GM23248 (cell line): ENCODE measurements at places on chromosomes 16 and 17. TPM values are rescaled to one million over a fixed set of nuclear protein-coding genes. Genes with fewer than 3 reads are reported as not detected.

DNA sequence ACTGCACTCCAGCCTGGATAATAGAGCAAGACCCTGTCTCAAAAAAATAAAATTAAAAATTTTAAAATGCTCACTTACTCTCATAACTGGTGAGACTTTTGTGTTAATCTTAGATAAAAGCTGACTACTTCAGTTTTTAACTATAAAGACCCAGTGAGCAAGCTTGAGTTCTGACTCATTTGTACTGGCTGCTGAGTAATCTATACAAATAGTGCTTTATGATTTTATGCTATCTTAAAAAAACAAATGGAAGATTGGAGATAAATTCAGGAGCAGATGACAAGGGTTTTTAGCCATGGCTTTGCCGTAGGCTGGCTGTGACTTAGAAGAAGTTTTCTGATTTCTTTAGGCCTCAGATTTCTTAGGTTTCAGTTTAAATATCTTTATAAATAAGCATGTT lies 30.5 kb downstream of the SNTB2 start:
- H3K27me3 ChIP-seq: no peaks in the 10 kb centered on the region
- H3K36me3 ChIP-seq: no peaks in the 10 kb centered on the region
- H3K4me3 ChIP-seq: no peak overlapping the region
- peaks cover 37% of the 10 kb centered on the region for H3K4me1 ChIP-seq
- H3K27ac ChIP-seq: peak overlapping the region; percentile 10; the same call in 1 of the 2 replicates
- peak; percentile 74 for DNase-seq

GRCh38 chr16:60414613-60415012 lies 1621.6 kb downstream of the CDH8 start:
- DNase-seq: no peak
- no peaks in the 10 kb centered on the region for H3K36me3 ChIP-seq
- no peaks in the 10 kb centered on the region for H3K27me3 ChIP-seq
- no peaks in the 10 kb centered on the region for H3K4me1 ChIP-seq

GRCh38 chr16:3038256-3038655 lies 1.5 kb upstream of the BICDL2 start:
- H3K27me3 ChIP-seq: peaks cover 40% of the 10 kb centered on the region
- no peaks in the 10 kb centered on the region for H3K4me1 ChIP-seq

GRCh38 chr17:18224387-18225120 lies 881 bp upstream of the LLGL1 start:
- peak overlapping the region; percentile 55 for H3K4me3 ChIP-seq
- no peak for DNase-seq
- no peak overlapping the region for H3K27ac ChIP-seq
- H3K27me3 ChIP-seq: no peaks in the 10 kb centered on the region
- H3K4me1 ChIP-seq: peaks cover 21% of the 10 kb centered on the region
- no peaks in the 10 kb centered on the region for H3K36me3 ChIP-seq

DNA sequence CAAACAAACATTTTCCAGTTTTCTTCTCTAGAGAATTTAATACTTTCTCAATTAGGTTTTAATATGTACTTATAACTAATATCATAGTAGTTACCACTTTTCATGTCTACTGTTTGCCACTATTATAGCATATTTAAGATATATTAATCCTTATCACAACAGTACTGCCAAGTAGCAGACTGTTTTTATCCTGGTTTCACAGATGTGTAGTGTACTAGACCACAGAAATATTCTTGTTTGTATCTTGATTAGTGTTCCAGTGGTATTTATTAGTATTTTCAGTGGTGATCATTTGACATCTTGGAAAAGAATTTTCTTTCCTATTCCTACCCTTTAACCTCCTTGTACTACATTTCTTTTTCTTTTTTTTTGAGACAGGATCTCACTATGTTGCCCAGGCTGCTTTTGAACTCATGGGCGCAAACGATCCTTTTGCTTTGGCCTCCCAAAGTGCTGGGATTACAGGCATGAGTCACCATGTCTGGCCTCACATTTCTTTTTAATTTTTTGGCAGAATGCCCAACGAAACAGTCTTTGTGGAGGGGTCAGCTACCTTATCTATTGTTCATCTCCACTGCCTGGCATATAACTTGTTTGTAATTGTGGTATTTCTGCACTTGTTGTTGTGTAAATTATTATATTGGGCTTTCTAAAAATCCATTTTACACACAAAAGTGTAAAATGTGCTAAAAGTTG lies 27.2 kb downstream of the MAP2K4 start:
- H3K4me3 ChIP-seq: no peak overlapping the region
- H3K4me1 ChIP-seq: peaks cover 16% of the 10 kb centered on the region
- no peaks in the 10 kb centered on the region for H3K36me3 ChIP-seq
- no peaks in the 10 kb centered on the region for H3K27me3 ChIP-seq
- DNase-seq: no peak
- no peak overlapping the region for H3K27ac ChIP-seq

DNA sequence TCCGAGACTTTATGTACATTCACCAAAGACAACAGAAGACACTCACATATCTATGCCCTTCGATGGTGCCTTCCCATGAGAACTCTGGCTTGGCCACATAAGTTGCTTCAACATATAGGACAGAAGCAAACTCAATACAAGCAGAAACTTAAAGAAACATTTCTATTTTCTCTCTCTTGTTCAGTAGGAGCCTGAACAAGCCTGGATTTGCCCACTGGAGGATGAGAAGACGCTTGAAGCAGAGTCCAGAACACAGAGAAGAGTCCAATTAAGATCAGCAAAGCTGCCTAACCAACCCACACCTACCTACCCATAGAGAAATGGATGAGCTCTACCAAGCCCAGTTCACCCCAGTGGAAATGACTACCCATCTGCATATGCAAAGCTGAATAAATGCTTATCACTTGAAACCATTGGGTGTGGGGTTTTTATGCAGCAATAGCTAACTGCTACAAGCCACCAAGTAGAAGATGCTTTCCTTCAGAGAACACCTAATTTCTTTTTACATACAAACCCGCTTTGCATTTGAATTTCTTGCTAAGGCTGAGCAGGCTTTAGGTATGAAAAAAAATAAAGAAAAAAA lies 337.9 kb upstream of the DYNLRB2 start:
- no peak for DNase-seq
- no peak overlapping the region for H3K27ac ChIP-seq
- no peak overlapping the region for H3K4me3 ChIP-seq
- no peaks in the 10 kb centered on the region for H3K27me3 ChIP-seq

DNA sequence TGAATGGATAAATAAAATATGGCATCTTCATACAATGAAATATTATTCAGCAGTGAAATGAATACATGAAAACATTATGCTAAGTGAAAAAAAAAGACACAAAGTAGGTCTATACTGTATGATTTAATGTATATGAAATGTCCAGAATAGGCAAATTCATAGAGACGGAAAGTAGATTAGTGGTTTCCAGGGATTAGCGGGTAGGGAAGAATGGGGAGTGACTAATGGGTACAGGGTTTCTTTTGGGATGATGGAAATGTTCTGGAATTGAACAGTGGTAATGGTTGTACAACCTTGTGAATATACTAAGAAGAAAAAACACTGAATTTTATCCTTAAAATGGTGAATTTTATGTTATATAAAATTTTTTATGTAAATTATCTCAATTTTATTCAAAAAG lies 8.5 kb upstream of the MYCBPAP start:
- peaks cover 5% of the 10 kb centered on the region; the same call in 1 of the 2 replicates for H3K4me1 ChIP-seq
- no peak overlapping the region for H3K27ac ChIP-seq
- DNase-seq: no peak

GRCh38 chr16:57809276-57810196 lies 7.2 kb upstream of the KIFC3 start:
- no peak overlapping the region; the same call in 1 of the 2 replicates for H3K27ac ChIP-seq
- peak overlapping the region; percentile 11; the same call in 1 of the 2 replicates for H3K4me3 ChIP-seq
- no peak for DNase-seq

- no peaks in the 10 kb centered on the region for H3K36me3 ChIP-seq
- no peak overlapping the region for H3K4me3 ChIP-seq
- no peak for DNase-seq
- no peak overlapping the region for H3K27ac ChIP-seq
Observed at GRCh38 chr16:10162981-10163380, 19.2 kb downstream of the GRIN2A start.

GRCh38 chr17:76479515-76480060 lies 12.2 kb downstream of the AANAT start:
- no peak overlapping the region for H3K27ac ChIP-seq
- H3K36me3 ChIP-seq: no peaks in the 10 kb centered on the region
- H3K27me3 ChIP-seq: no peaks in the 10 kb centered on the region
- DNase-seq: no peak
- H3K4me1 ChIP-seq: no peaks in the 10 kb centered on the region
- H3K4me3 ChIP-seq: no peak overlapping the region

GRCh38 chr17:28910534-28910933 lies 7.7 kb upstream of the DHRS13 start:
- H3K27me3 ChIP-seq: no peaks in the 10 kb centered on the region
- H3K27ac ChIP-seq: no peak overlapping the region
- H3K4me1 ChIP-seq: peaks cover 11% of the 10 kb centered on the region
- H3K36me3 ChIP-seq: peaks cover 55% of the 10 kb centered on the region
- DNase-seq: no peak
- no peak overlapping the region for H3K4me3 ChIP-seq

- peaks cover 17% of the 10 kb centered on the region for H3K4me1 ChIP-seq
- H3K27me3 ChIP-seq: no peaks in the 10 kb centered on the region
Observed at GRCh38 chr16:53131363-53132071, 76.7 kb downstream of the CHD9 start.

- H3K4me1 ChIP-seq: no peaks in the 10 kb centered on the region
- no peak for DNase-seq
- H3K4me3 ChIP-seq: no peak overlapping the region
- no peak overlapping the region for H3K27ac ChIP-seq
- no peaks in the 10 kb centered on the region for H3K27me3 ChIP-seq
Observed at GRCh38 chr17:72771734-72772133, 320.8 kb downstream of the SLC39A11 start.

DNA sequence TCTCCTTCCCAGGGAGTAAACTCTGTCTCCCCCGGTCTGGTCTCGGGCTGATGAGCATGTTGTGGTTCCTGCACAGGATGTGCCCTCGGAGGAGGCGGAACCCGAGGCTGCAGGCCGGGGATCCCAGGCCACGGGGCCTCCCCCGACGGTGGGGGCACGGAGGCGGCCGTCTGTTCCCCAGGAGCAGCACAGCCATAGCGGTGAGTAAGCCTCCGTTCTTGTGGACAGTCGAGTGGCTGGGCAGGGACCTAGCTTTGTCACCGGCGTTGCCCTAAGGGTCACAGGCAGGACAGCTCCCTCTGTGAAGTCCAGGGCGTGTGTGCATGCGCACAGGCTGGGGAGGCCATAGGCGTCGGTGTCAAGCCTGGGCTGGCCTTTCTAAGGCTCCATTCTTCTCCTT lies 3.5 kb downstream of the ZNF213 start:
- H3K4me1 ChIP-seq: peaks cover 7% of the 10 kb centered on the region; the same call in 1 of the 2 replicates
- no peak for DNase-seq
- no peak overlapping the region for H3K4me3 ChIP-seq
- no peaks in the 10 kb centered on the region for H3K27me3 ChIP-seq

DNA sequence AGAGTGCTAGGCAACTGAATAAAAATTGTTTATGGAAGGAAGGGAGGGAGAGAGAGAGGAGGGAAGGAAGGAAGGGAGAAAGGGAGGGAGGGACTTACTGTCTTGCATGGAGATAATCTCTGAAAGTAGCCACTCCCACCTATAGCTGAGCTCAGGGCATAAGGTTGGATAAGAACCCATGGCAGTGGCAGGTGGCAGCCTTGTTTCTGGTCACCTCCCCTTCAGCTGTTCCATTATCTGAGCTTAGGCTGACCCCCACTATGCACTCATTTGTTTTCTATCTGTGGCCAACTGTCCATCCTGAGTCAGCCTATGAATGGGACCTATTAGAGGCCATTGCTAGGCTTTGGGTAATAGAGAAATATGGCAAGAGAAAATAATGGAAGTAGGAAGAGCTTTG lies 25.3 kb upstream of the MTMR4 start:
- H3K4me1 ChIP-seq: peaks cover 9% of the 10 kb centered on the region; the same call in 1 of the 2 replicates
- peaks cover 15% of the 10 kb centered on the region for H3K27me3 ChIP-seq
- no peak for DNase-seq
- H3K4me3 ChIP-seq: no peak overlapping the region

- no peaks in the 10 kb centered on the region for H3K4me1 ChIP-seq
- H3K27me3 ChIP-seq: no peaks in the 10 kb centered on the region
- H3K4me3 ChIP-seq: no peak overlapping the region
- no peak for DNase-seq
- H3K27ac ChIP-seq: no peak overlapping the region
Observed at GRCh38 chr16:3576211-3576610, 992 bp downstream of the NLRC3 start.

GRCh38 chr16:70588565-70588964 lies 57.8 kb upstream of the IL34 start:
- H3K36me3 ChIP-seq: no peaks in the 10 kb centered on the region
- H3K27ac ChIP-seq: no peak overlapping the region
- no peaks in the 10 kb centered on the region for H3K27me3 ChIP-seq
- H3K4me1 ChIP-seq: 0 out of 2 replicates have a peak, but pooled peaks cover 6% of the 10 kb centered on the region
- H3K4me3 ChIP-seq: no peak overlapping the region
- peak; percentile 64 for DNase-seq

DNA sequence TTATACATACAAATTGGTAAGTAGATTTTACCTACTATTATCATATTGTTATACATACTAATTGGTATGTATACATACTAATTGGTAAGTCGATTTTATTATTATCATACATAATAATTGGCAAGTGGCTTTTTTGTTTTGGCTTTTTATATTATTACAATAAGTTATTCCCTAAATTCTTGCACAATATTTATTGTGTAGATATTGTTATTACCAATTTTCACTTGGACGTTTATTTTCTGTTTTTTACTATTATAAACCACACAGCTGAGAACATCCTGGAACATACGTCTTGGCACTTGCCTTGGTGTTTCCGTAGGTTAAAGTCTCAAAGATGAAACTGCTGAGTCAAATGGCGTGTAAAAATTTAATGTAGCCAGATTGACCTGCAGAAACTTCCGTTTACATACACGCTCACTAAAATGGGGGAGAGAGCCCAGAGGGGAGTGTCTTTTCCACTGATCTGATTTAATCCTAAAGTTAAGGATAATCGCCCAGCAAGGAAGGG lies 18.9 kb downstream of the GNGT2 start:
- no peaks in the 10 kb centered on the region for H3K4me1 ChIP-seq
- no peaks in the 10 kb centered on the region for H3K27me3 ChIP-seq
- peak; percentile 74 for DNase-seq
- H3K36me3 ChIP-seq: no peaks in the 10 kb centered on the region

GRCh38 chr17:45001310-45001709 lies 33.2 kb upstream of the C1QL1 start:
- no peak overlapping the region for H3K4me3 ChIP-seq
- DNase-seq: no peak
- peaks cover 4% of the 10 kb centered on the region; the same call in 1 of the 2 replicates for H3K27me3 ChIP-seq
- no peak overlapping the region for H3K27ac ChIP-seq
- no peaks in the 10 kb centered on the region for H3K4me1 ChIP-seq

POLG2 gene
- 6.6 and 8.6 TPM in 2 replicates for polyA plus RNA-seq

PDILT gene
- polyA plus RNA-seq: not detected in 2 replicates

ABCA9 gene
- 0.24 and 0.41 TPM in 2 replicates for polyA plus RNA-seq

PTX4 gene
- 0.18 TPM in 1 of 2 replicates, not detected in the other for polyA plus RNA-seq

COX4I1 gene
- polyA plus RNA-seq: 564 and 566 TPM in 2 replicates

CHD9NB gene
- 0.15 and 0.20 TPM in 2 replicates for polyA plus RNA-seq

KRT15 gene
- 2.3 and 2.7 TPM in 2 replicates for polyA plus RNA-seq

AARS1 gene
- 130 and 138 TPM in 2 replicates for polyA plus RNA-seq

HSD11B2 gene
- polyA plus RNA-seq: 0.19 and 0.36 TPM in 2 replicates

OR3A3 gene
- polyA plus RNA-seq: not detected in 2 replicates
